ENCODE measurements at places on chromosomes 7 and 10.

GRCh38 chr10:62912086-62912485 lies 95.9 kb upstream of the EGR2 start:
- DNase-seq = peak; percentile 29

DNA sequence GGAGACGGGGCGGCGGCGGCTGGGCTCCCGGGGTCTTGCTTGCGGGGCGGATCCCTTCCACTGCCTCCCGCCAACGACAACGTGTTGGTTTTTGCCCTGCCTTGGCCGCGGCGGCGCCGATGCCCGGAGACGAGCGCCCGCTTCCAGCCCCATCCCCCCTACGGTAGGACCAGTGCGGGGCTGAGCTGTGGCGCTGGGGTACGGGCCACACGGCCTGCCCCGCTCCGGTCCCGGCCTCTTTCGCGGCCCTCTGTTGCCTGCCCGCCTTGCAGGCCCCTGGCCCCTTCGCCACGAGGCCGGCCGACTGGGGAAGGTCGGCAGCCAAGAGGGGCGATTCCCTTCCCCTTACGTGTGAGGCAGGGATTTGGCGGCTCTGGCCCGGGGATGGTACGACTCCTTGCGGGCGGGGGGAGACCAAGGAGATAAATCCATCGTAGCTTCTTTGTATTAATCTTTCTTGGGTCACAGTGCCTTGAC lies 488 bp downstream of the EIF4H start:
- peak; percentile 59 for DNase-seq

DNA sequence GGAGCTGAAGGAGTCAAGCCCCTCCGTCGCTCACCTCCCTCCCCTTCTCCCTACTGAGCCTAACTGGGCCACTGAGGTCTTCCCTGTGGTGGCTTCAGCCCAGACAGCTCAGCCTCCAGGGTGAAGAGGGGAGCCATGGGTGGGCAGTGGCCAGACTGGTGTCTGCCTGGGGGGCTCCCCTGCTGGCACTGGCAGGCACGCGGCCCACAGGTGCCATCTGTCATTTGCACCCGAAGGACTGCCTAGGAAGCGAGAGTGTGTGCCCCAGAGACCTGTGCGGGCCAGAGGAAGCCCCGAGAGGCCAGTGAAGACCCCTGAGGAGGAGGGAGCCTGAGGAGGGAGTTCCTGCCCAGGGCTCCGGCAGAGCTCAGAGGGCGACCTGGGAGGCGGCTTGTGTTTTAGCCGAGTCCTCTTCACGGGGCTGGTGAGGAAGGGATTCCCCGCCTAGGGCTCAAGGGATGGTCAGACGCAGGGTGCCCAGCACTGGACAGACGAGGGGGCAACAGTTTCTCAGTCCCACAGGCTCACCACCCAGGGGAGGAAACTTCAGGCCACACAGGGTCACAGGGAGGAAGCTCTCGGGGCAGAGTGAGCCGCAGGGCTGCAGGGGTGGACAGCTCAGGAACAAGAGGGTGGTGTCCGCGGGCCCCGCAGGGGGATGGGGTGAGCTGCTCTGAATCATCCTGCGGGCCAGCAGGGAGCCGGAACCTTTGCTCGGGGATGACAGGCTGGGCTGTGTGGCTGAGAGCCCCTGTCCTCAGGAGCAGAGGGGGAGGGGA lies 76.2 kb upstream of the PPP2R2D start:
- no peak for DNase-seq

DNA sequence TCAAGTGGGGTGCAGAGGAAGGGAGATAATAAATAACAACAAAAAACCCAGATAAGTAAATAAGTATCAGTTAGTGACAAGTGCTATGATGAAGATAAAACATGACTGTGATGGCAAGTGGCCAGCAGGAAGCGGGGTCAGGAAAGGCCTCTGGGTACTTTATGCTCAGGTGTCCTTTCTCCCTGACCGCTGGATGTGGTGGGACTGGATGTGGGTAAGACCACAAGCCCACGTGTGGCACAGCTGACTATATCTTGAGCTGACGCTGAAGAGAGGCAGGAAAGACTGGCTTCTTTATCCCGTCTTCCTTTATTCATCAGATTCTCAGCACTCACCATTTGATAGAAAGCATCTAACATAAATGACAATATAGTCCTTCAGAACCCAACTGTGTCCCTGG lies 87.8 kb downstream of the CREB5 start:
- DNase-seq = no peak

- DNase-seq = no peak
These were observed 235.0 kb downstream of the FANK1 start for GRCh38 chr10:126131341-126131740.

GRCh38 chr10:122259075-122259466 lies 12.0 kb upstream of the BTBD16 start:
- DNase-seq = no peak

- DNase-seq = no peak
These were observed 60.6 kb downstream of the ACADSB start for GRCh38 chr10:123069246-123069986.

GRCh38 chr7:20447021-20447650 lies 116.4 kb downstream of the ITGB8 start:
- no peak for DNase-seq

DNA sequence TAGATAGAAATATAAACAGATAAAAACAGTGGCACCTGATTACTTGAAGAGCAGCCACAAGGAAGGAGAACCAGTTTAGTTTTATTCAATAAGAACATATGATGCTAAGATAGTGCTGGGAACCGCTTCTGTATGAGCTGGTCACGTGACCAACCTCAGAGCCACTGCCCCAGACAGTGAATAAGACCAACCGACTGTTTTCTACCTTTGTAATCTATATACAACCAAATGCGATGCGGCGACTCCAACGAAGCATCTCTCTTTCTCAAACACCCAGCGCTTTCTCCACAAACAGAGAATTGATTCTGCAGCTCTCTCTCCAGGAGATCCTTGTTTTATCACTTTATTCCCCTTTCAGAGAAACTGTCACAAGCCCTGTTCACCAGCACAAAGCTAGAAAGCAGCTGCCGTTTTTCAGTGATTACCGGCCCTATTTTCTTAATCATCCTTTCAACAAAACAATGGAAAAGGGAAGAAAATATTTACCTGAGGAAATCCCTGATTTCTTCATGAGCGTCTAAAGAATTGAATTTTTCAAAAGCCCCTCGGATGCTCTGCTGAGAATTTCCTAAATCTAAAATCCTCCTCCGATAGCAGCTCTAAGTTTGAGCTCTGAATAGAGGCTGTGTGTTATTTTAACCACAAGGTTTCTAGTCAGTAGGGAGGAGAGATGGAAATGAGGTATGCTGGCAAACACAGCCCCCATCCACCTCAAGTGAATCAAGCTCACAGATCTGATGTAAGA lies 55.7 kb upstream of the JCAD start:
- DNase-seq = no peak

DNA sequence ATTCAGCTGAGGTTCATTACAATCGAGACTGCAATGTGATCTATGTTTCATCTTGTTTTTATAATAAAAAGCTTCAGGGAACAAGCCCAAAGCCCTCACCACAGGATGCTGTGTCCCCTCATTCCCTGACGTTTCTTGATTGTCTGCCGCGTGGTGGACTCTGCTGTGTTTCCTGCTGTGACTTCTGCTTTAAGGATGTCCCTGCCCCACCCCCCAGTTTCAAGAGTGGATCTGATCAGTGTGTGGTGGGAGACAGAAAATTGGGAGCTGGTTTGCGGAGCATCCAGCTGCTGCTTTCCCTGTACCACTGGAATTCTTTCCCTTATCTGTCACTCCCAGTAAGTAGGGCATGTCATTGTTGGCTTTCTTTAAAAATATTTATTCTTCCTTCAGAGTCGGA lies 86.2 kb downstream of the CREM start:
- DNase-seq = no peak

DNA sequence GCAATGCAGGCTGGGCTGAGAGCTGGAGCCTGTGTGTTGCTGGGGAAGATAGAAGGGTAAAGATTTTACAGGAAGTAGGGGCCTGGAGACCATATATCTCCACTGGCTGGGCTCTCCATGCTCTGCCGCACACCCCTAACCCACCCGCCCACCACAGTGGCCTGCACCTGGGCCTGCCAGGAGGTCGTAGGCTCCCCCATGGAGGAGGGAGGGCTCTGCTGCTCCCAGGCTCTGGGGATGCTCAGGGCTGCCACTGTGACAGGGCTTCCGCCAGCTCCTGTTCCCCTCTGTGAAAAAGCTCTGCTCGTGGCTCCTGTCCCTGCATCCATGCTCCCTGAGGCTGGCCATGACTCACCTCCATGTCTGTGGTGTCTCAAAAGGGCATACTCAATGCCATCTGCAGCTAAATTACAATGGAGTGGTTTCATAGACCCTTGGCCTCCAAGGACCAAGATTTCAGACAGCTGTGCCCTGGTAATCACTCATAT lies 106.0 kb downstream of the CXCL12 start:
- DNase-seq = no peak

DNA sequence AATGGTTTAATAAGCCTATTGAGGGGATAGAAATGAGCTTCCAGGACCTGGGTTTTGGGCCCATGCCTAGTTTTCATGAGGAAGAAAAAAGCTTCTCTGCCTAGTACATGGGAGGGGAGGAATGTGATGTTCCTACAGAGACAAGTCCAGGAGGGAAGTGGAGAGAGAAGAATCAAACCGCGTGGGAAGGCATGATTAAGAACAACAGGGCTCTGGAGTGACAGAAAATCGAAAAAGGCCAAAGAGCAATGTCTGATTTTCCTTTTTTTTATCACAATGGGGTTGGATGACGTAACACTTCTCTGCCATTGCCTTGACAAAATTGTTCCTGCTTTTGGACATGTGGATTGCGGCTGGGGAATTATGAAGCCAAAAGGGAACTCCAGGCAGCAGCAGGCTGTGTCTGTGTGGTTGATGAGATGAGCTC lies 258.6 kb downstream of the CXCL12 start:
- no peak for DNase-seq

GRCh38 chr7:37916673-37917660 lies at the start of gene SFRP4:
TSS of gene SFRP4 (minus strand) at chr7:37916817. CDS start at chr7:37916537, 280 bp downstream.
- peak; percentile 67 for DNase-seq

DNA sequence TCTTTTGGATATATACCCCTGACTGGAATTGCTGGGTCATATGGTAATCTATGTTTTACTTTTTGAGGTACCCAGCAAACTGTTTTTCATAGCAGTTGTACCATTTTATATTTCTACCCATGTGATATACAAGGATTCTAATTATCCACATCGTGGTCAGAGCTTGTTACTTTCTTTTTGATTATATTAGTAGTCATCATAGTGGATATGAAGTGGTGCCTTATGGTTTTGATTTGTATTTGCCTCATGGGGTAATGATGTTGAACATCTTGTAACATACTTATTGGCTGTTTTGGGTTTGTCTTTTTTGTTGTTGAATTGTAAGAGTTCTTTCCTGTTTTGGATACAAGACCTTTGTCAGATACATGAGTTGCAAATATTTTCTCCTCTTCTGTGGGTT lies 51.7 kb downstream of the MAPK8 start:
- DNase-seq = no peak

DNA sequence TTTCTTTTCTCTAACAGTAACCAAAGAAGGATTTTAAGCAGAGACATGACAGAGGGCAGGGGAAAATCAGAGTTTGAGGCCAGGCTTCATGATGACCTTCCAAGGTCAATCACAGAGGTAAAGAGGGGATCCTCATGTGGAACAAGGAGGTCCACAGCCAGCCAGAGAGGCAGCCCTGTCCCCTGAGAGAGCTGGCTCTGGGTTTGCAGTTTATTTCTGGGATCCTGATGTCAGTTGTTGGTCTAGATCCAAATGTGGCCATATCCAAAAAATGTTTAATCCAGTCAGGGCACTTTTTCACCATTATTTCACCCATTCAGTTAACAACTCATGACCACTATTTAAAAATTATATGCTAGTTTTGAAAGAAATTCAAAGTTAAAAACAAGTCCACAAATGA lies 45.6 kb downstream of the GPR141 start:
- DNase-seq = no peak

- DNase-seq = no peak
These were observed 48.0 kb upstream of the CAMK2B start for GRCh38 chr7:44373418-44373740.

GRCh38 chr10:119190353-119190752 lies 11.7 kb upstream of the PRDX3 start:
- no peak for DNase-seq

Measured in NAMALWA (cell line).